ENCODE measurements at places on chromosomes 1 and 21. TPM values are rescaled to one million over a fixed set of nuclear protein-coding genes. Genes with fewer than 3 reads are reported as not detected.

Gene METTL18
- 5.8 TPM for total RNA-seq

Gene VANGL2
- not detected for total RNA-seq

Gene TMEM59
- 199 TPM for total RNA-seq

Gene S100A7
- total RNA-seq = not detected

Gene IL20
- total RNA-seq = not detected

Gene TRABD2B
- not detected for total RNA-seq

Gene FCRL1
- not detected for total RNA-seq

Gene WDR64
- not detected for total RNA-seq

Gene ATP1B1
- total RNA-seq = 13.3 TPM

Gene KCNJ6
- total RNA-seq = not detected

Gene CD34
- 5.8 TPM for total RNA-seq

Gene ICOSLG
- total RNA-seq = 1.3 TPM

Gene FMO1
- total RNA-seq = not detected

Gene KCNA3
- total RNA-seq = not detected

Gene BATF3
- total RNA-seq = 0.15 TPM

Gene C1QTNF12
- total RNA-seq = 0.32 TPM

Gene FCAMR
- not detected for total RNA-seq

Gene RIPPLY3
- total RNA-seq = not detected

Gene HOOK1
- not detected for total RNA-seq

Gene UMODL1
- total RNA-seq = not detected

Gene CRNN
- total RNA-seq = not detected

Gene TRIM62
- total RNA-seq = 1.9 TPM

Gene VHLL
- not detected for total RNA-seq

Gene TMPRSS3
- not detected for total RNA-seq
